DMS153 (cell line): ENCODE measurements at places on chromosomes 1 and 21.

GRCh38 chr1:938088-938683 is 14.5 kb downstream of the SAMD11 start:
- no peak for DNase-seq

DNA sequence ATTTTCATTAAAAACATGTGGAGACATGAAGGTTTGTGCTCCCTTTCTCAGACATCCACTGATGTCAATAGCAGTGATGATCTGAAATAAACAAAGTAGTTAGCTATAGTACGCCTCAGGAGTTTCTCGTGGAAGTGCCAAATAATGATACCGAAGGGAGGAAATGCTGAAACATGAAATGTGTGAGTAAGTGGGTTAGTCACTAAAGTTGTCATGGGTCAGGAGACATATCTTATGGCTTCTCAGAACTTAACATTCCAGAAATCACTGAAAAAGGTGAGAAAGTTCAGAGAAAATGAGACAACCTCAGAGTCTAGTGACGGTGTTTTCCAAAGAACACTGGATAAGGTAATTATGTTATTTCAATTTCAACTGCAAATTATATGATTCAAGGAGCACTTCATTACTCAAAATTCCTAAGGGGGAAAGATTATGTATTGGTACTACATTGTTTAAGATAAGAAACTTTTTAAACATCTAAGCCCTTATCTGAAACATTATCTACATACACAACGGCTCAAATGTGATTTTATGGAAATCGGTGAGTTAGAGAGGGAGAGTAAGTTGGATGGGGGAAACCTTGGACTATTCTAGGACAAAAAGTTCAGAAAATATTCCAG is 20.6 kb downstream of the NIBAN1 start:
- DNase-seq, result no peak

DNA sequence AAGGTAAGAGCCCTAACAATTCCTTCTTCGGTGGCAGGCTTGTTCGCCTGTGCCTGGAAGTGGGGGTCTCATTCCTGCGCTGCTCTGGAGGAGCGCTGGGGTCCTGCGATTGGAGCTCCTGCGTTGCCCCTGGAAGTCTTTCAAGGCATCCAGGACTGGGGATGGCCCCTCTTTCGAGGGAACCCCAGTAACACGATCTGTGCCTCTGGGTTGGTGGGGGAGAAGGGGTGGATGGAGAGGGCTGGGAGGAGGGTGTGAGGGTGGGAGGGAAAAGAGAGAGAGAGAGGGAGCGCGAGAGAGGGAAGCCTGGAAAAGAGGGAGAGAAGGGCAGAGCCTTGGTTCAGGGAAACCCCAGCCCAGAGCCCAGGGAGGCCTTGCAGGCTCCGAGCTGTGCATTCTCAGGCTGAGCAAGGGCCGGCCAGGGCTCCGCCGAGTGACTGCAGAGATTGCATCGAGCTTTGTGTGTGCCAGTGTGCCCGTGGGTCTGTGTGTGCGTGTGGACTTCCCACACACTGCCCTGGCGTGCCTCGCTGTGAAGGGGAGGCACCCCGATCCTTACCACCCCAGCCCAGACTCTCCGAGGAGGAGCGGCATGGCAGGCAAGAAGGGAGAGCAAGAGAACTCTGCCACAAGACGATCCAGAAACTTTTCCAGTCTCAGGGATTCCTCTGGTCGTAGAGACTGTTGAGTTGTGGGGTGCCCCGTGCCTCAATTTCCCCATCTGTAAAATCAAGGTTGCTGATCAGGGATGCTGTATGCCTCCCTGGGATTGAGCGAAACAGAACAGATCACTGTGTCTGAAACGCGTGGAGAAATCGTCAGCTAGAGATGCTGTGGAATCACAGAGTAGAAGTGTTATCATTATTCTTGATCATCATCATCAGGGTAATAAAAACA is 619 bp downstream of the BCL9 start:
- DNase-seq, result peak; percentile 43

DNA sequence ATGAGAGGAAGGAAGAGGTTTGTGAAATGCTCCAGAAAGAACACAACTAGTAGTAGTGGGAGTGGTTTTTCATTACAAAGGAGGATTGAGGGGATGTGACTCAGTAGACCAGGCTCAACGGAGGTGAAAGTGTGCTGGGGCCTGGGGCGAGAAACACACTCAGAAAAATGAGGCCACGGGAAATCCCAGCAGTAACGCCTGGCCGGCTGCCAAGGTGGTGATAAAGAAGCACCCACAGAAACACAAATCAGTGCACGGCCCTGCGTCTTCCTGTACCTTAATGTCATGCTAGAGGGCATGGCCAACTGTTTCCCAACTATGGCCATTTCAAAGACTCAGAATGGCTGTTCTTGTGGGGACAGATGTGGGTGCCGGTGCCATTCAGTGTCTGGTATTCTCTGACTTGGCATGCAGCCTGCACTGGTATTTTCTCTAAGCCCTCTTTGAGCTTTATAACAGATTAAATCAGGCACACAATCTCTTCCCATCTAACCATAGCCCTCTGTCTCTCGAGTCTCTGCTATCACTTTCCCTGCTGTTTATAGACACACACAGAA is 38.2 kb downstream of the URB2 start:
- no peak for DNase-seq

DNA sequence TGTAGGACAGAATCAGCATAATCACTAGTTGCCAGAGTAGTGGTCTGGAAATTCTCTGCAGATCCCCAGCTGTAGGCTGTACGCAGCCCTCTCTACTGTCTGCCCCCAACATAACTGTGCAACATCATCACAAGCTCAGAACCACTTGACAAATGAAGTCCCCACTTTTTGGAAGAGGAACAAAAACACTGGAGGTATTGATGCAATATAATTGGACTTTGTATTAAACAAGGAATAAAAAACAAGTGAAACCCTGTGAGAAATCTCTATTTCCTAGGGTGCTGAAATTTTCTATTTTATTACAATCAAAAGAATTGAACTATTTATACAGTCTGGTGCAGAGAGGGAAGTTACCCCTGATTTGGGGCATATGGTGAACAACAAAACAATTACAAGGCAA is 15.2 kb downstream of the PHTF1 start:
- DNase-seq, result no peak

DNA sequence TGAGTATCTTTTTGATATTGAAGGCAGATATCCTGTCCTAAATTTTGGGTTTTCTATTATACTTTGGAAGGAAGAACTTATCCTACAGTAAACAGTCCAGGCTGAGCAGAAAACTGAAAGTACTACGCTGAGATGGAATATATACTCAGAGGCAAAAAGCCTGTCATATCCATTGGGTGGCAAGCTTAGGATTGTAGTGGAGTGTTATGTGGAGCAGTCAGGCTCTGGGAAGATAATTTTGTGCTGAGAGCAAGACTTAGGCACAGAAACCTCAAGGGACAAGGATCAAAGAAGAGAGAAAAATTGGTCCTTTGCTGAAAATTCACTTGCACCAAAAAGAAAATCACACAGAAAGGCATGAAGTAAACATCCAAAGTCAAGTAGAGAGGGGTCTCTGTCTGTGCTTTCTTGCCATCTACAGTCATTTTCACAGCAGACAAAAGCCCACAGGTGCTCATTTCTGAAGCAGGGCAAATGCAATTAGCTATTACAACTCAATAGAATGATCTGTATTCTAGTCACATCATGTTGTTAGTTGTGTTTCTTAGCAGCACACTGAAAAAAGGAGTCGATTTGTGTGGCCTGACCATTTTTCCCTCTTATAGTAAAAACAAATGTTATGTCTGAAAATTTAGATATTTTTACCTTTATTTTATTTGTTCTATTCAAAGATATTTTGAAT is 38.5 kb downstream of the CRB1 start:
- no peak for DNase-seq
